ENCODE measurements at places on chromosomes 6 and 20.

GRCh38 chr6:34949636-34950035 is 60.6 kb downstream of the ANKS1A start:
- no peak for DNase-seq

DNA sequence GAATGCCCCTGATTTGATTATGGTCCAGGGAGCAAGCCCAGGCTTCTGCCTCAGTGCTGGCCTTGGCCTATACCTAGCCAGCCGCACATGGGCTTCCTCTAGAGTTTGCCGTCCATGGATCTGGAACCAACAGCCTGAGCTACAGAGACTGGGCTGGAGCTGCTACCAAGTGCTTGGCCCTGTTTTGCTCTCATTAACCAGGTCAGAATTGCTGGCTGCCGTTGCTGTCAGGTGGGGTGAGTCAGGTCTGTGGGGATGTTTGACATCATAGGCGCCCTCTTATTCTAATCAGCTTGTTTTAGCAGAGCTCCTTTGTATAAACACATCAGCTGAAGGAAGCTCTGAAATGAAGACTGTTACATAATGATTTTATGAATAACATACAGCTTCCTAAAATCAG is 83.1 kb upstream of the PHACTR2 start:
- no peak for DNase-seq

- DNase-seq = peak; percentile 4
Measured at GRCh38 chr6:43302126-43302525, 4.1 kb downstream of the SLC22A7 start.

DNA sequence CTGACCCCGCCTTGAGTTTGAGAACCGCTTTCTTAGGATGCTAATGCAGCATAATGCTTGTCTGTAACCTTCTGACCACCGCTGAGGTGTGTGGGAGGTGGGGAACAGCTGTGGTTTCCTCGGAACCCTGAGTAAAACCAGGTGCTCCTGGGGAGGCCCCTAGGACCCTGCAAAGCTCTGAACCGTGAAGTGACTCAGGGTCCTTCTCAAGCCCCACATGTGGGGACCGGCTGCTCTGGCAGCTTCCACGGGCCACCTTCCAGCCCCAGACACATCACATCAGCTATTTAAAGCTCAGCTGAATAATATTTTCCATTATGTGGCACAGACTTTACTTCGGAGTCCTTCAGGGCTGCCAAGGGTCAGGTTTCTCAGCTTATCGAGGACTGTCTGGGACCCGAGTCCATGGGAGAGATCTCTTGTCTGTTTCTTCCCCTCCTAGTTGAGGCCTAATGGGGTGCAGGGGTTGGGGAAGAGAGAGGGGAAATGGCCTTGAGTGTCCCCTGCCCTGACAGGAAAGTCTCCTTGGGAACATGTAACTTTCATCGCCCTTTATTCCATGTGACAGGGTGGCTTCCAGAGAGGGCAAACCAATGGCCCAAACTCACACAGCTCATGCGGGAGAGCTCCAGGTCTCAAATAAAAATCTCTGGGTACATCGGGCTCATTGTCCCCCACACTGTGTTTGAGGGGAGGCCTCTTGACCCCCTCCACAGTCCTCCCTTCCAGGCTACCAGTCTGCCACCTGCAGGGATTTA is 186.1 kb upstream of the SLC24A3 start:
- no peak for DNase-seq

DNA sequence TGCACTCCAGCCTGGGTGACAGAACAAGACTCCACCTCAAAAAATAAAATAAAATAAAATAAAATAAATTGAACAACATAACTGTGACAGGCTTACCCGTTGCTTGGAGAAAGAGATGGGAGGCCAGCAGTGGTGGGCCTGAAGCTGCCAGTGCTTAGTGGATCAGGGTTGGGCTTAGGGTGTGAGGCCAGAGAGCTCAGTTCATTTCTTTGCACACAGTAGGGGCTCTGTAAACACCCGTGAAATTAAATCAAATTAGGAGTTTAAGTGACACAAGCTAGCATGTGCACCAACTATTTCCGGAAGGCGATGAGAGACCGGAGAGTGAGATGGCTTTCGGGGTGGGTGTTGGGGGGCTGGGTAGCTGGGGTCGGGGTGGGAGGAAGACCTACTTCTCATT is 25.8 kb upstream of the TTPAL start:
- DNase-seq = no peak

GRCh38 chr6:165002866-165003265 is 306.5 kb downstream of the C6orf118 start:
- DNase-seq = no peak

- DNase-seq = no peak
Measured at GRCh38 chr20:48455651-48456365, 372.0 kb downstream of the PREX1 start.

GRCh38 chr20:52425253-52425652 is 233.7 kb upstream of the ZFP64 start:
- DNase-seq = no peak

GRCh38 chr20:3654326-3655130 is 8.7 kb downstream of the GFRA4 start:
- peak; percentile 38 for DNase-seq

GRCh38 chr6:40723967-40724366 is 136.8 kb upstream of the LRFN2 start:
- no peak for DNase-seq

DNA sequence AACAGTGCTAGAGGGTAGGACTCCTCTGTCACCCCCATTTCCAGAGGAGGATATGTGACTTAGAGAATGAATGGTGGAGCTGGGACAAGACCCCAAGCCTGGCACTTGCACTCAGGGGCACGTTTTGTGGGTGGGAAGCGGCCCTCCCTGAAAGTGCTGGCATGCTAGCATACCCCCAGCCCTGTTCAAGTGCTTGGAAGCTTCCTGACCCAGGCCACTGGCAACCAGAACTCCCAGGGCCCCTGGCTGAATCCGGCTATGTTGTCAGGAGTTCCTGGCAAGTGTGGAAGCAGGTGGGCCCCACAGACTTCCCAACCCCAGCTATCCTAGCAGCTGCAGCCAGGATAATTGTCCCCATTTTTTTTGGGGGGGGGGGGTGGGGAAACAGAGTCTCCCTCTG is 35.6 kb upstream of the TGM2 start:
- DNase-seq = peak; percentile 26

GRCh38 chr6:22362361-22362760 is 65.5 kb upstream of the PRL start:
- DNase-seq = no peak

DNA sequence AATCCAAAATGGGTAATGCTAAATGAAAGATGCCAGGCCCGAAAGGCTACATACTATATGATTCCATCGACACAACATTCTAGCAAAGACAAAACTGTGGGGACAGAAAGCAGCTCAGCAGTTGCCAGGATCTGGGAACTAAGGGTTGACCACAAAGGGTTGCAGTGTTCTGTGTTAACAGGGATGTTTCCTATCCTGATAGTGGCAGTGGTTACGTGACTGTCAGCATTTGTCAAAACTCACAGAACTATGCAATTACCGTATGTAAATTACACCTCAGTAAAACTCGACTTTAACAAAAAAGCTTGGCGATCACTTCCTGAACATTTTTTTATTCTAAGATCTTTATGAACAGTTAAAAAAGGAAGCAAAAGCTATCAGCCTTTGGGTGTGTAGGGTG is 83.9 kb downstream of the BANF2 start:
- DNase-seq = no peak

GRCh38 chr20:32907886-32908285 is 49.2 kb downstream of the EFCAB8 start:
- no peak for DNase-seq

DNA sequence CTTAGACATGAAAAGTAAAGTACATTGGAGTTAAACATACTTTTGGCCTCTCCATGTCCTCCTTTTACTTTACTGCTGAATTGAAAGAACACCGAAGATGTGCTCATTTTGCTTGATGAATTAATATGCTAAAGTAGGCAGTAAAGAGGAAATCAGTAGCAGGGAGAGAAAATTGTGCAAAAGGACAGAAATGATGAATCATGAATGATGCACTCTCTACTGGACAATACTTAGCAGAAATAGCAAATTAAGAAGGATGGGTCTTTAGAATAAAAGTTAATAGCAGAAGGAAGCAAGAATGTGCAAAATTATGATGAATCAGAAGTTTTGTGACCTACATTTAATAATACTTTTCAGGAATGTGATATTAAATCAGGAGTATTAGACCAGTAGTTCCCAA is 8.4 kb upstream of the SPINT3 start:
- DNase-seq = no peak

DNA sequence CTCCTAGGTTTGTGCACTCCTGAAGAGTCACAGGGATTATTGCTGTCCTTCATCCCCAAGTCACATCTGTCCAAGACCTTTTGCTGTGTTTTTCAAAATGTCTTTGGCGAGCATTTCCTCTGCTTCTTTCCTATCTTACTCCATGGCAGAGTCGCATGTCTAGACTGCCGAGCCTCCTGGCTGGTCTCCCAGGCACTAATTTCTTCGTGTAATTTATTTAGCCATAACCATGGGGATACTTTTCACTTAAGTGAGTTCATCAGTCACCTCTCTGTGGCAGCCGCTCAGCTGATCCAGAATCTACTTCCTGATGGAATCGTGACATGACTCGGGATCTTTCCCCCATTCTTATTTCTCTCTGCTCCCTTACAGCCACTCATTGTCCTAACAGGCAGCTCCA is 25.8 kb downstream of the ADGRF5 start:
- no peak for DNase-seq

- DNase-seq = no peak
Measured at GRCh38 chr20:50810842-50811241, 16.0 kb downstream of the BCAS4 start.

- no peak for DNase-seq
Measured at GRCh38 chr6:143556529-143556928, 45.0 kb upstream of the FUCA2 start.

DNA sequence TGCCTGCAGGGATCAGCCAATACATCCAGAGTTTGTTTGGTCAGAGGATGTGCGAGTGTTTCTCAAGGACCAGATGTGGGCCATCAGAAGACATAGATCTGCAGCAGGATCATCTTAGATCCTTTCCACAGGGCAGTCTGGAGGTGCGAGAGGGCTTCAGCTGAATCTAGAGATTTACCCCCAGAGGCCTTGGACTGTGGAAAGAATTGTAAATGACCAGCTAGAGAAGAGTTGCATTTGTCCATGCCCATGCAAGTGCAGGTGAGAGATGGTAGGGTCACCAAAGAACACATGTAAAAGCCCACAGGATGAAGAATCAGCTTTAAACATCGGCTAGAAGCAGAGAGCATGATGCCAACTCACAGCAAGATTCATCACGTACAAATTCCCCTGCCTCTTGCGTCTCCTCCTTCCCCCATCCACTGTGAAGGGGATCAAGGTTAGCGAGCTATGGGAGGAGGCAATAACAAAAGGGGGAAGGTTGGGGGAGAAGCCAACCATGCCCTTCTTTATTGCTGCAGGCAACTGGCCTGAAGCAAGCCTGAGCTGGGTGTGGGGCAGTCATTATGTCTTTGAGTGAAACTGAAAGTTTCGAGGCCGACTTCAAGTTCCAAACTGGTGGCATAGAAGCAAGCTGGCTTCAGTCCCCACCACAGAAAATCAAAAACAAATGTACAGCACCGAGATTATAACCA is 83.5 kb downstream of the SCML4 start:
- peak; percentile 60 for DNase-seq

- DNase-seq = no peak
Measured at GRCh38 chr6:5850848-5851255, 155.9 kb downstream of the NRN1 start.

DNA sequence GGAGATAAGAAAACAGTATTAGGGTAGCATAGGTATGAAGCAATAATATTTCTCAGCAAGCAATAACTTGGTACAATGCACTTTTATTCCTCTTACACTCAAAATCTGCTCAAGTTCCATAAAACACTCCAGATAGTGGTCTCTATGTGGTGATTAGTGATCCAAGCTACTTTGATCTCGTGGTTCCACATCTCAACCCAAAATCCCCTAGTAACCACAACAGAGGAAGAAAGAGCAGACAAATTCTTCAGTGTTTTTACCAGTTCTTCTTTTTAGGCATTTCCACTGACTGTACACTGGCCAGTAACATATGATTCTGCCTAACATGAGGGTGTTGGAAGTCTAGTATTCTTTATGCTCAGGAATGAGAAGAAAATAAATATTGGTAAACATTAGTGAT is 309.0 kb upstream of the PTCHD4 start:
- no peak for DNase-seq

- DNase-seq = no peak
Measured at GRCh38 chr6:113920663-113921267, 50.2 kb downstream of the HDAC2 start.

DNA sequence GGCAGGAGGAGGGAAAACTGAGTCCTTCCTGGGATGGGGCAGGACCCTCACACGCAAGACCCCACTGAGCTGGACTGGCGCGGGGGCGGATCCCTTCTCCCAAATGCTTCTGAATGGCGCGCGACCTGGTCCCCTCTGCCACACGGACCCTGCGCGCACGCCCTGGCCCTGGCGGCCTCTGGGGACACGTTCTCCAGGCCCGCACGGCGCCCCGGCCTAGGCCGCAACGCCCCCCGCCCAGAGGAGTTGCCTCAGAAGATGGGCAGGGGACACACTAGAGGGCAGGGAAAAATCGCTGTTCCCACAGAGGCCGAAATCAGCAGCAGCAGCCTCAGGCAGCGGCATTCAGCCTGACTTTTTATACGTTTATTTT is 45.2 kb upstream of the OSTM1 start:
- DNase-seq = no peak

DNA sequence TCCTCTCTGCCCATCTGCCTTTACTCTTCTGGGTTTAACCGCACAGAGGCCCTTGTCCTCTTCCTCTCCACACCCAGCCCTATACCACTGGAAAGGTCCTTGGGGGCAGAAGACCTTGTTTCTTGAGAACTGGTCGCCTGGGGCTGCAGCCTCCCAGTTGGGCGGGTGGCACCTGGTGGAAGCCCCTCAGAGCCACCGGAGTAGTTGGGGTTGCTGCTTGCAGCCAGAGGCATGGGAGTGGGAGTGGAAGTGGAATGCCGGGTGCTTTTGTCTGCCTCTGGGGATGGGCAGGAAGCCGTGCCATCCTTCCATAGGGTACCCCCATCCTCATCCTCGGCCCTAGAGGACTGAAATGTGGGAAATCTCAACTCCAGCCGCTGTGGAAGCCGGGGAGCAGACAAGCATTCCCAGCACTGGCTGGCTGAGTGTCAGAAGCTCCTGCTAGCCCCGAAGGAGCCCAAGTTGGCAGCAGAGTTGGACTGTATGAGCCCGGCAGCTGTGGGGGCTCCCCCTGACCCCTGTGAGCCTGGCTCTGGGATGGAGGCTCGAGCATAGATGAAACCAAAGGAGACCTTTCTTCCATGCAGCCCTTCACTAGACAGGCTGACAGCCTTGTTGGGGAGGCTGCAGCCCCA is 1.2 kb downstream of the VSTM2L start:
- no peak for DNase-seq

DNA sequence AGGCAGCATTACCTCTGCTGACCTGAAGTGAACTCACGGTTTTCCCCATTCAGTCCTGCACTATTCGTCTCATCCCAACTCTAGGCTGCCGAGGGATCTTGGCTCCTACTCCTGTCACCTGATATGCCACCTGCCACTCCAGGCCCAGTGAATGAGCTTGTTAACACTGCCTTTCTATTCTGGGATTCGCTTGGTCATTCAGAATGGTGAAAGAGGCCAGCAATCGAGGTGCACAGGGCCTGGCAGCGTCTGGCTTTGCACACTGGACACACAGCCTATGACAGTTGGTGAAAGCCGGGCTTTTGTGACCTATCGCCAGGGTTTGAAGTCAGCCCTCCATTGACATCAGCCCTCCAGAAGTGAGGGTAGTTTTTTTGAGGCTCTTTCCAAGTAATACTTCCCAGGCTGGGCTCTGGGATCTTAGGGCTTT is 59.3 kb upstream of the MYL9 start:
- DNase-seq = no peak

- DNase-seq = no peak
Measured at GRCh38 chr20:40176098-40176841, 512.8 kb downstream of the MAFB start.

GRCh38 chr6:15491255-15491985 is 171.4 kb downstream of the DTNBP1 start:
- DNase-seq = no peak
